Right ventricle myocardium inferior (tissue), 1 donor: ENCODE measurements at places on chromosomes 1 and 21. TPM values are rescaled to one million over a fixed set of nuclear protein-coding genes. Genes with fewer than 3 reads are reported as not detected.

- no peak for DNase-seq
These were observed 34.6 kb downstream of the STXBP3 start for GRCh38 chr1:108780937-108781574.

DNA sequence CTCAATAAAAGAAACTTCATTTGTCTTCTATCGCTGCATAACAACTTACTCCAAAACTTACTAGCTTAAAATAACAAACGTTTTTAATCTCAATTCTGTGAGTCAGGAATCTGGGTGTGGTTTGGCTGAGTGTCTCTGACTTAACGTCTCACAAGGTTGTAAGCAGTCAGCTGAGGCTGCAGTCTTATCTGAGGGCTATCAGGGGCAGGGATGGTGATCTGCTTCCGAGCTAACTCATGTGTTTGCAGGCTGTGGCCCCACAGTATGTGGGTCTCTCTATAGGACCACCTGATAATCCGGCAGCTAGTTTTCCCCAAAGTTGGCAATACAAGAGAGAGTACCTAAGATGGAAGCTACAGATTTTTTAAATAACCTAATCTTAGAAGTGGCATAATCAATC lies 234.2 kb upstream of the FGGY start:
- DNase-seq, result no peak

DNA sequence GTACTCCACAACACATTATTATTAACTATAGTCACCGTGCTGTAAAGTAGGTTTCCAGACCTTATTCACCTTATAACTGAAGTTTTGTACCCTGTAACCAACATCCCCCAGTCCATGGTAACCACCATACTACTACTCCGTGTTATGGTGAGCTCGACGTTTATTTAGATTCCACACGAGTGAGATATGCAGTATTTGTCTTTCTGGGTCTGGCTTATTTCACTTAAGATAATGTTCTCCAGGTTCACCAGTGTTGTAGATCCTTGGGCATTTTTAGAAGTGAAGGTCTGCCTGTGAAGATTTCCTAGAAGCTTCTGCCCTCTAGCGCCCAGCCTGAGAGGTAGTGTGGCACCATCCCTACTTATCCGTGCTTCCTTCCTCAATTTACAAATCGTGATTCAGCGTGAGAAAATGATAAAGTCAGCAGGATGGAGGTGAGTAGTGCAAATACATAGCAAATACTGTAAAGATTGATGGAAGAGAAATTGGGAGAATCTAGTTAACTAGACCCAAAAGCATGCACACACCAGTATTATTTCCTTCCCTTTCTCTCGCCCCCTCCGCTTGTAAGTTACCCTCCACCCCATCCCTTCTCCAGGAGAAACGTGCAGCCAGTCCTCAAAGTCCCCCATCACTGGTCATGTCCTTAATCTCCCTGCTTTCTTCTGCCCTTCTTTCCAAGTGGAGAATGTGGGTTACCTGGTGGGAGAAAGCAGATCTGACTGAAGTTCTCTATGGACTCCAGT lies 36.0 kb upstream of the DISC1 start:
- DNase-seq, result no peak

GRCh38 chr1:156241926-156242325 lies at the start of gene BGLAP:
Gene BGLAP (plus strand): TSS chr1:156242184. CDS start chr1:156242232, 48 bp downstream.
- no peak for DNase-seq

DNA sequence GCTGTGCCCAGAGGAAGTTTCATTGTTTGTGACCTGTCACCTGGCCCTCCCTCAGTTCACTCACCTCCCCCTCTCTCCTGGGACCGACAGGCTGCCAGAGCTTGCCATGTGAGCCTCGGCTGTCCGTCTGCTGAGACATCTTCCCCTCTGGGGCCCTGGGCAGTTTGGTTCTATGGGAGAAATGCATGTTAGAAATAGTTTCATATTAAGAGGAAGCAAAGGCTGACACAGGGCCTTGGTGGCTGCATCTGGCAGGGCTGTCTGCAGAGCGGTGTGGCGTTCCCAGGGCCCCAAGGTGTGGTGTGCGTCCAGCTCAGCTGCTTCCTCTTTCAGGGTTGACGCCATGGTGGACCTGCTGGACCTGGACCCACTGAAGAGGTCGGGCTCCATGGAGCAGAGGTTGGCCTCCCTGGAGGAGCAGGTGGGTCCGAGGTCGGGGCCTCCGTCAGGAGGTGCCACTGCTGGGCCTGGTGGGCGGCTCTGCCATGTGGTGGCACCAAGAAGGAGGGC lies 31.9 kb upstream of the LRRC3 start:
- DNase-seq, result peak; percentile 53

DNA sequence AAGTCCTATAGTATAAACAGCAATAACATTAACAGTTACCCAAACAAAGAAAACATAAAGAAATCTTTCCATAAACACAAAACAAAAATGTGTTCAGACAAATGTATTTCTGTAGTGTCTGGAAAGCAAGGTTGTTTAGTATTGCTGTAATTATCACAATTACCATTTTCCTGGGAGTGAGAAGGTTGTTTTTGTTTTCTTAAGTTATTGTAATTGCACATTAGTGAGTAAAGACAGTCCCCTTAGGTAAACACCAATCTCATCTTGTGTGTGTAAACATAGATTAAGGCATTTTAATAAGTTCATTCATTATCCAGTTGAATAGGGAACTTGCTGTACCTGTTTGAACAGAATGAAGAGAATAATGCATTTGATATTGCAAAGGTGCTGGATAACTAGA lies 356.9 kb upstream of the ADGRL4 start:
- no peak for DNase-seq

GRCh38 chr1:157131281-157131680 lies 6.9 kb downstream of the ETV3 start:
- no peak for DNase-seq

Gene MRAP
- 1.4 TPM for total RNA-seq

DNA sequence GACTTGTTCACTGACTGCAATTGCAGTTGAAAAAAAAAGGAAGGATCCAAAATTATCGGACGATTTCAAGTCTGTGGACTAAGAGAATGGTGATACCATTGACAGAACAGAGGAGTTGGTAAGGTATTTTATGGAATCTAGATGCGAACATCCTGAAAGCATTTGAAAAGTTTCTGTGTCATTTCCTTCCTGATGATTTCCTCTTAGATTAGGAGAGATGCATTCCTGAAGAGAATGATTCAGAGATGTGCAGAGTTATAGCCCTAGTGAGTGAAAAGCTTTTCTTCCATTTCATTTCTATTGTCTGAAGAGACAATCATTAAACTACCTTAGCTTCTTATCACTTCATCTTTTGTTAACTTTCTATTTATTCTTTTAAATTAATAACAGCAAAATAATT lies 200.0 kb downstream of the KCNK2 start:
- DNase-seq, result no peak

Gene RIPPLY3
- not detected for total RNA-seq

Gene TCEA3
- total RNA-seq, result 73.6 TPM

- no peak for DNase-seq
These were observed 9.7 kb upstream of the PRELP start for GRCh38 chr1:203465948-203466347.

DNA sequence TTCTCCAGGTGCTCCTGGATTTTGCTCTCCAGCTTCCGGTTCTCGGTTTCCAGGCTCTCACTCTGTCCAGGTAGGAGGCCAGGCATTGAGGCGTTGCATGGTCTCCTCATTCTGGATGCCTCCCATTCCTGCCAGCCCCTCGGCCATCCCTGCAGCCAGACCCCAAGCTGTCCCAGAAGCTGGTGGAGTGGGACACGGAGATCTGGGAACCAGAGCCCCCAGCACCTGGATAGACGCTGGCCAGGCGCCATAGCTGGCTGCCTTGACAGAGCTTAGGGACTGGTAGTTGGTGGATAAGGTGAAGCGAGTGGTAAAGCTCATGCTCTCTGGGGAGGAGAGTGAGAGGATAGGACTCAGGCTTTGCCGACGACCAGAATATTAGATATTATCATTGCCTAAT lies 29.6 kb downstream of the RAP1A start:
- DNase-seq, result no peak

DNA sequence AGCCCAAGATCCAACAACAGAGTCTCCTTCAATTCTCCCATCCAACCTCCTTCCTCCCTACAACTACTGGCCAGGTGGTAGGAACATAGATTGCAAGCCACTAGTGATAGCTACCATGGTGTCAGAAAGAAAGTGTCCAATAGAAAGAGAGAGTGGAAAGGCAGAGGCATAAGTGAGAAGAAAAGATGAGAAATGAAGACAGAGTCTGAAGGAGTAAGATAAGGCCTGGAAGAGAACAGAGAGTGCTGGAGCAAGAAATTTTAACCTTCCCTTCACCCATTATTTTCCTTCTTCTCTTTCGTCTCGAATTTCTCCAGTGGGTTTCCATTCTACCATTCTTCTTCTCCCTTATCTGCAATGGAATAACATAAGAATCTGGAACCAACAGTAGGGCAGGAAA lies 57.9 kb downstream of the CDC42BPA start:
- no peak for DNase-seq

DNA sequence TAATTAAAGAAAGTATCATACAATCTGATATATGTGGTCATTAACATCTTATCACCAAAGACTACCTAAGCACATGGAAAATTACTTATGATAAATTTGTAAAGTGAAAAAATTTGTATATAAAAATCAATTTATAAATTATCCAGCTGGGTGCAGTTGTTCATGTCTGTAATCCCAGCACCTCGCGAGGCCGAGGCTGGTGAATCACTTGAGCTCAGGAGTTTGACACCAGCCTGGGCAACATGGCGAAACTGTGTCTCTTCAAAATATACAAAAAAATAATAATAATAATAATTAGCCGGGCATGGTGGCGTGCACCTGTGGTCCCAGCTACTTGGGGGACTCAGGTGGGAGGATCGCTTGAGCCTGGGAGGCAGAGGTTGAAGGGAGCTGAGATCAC lies 82.8 kb upstream of the SYT6 start:
- no peak for DNase-seq

GRCh38 chr21:15732290-15732995 lies 2.7 kb downstream of the USP25 start:
- DNase-seq, result no peak

Gene TMOD4
- total RNA-seq, result not detected

GRCh38 chr1:228308085-228308601 lies 98.5 kb downstream of the TRIM11 start:
- DNase-seq, result no peak

DNA sequence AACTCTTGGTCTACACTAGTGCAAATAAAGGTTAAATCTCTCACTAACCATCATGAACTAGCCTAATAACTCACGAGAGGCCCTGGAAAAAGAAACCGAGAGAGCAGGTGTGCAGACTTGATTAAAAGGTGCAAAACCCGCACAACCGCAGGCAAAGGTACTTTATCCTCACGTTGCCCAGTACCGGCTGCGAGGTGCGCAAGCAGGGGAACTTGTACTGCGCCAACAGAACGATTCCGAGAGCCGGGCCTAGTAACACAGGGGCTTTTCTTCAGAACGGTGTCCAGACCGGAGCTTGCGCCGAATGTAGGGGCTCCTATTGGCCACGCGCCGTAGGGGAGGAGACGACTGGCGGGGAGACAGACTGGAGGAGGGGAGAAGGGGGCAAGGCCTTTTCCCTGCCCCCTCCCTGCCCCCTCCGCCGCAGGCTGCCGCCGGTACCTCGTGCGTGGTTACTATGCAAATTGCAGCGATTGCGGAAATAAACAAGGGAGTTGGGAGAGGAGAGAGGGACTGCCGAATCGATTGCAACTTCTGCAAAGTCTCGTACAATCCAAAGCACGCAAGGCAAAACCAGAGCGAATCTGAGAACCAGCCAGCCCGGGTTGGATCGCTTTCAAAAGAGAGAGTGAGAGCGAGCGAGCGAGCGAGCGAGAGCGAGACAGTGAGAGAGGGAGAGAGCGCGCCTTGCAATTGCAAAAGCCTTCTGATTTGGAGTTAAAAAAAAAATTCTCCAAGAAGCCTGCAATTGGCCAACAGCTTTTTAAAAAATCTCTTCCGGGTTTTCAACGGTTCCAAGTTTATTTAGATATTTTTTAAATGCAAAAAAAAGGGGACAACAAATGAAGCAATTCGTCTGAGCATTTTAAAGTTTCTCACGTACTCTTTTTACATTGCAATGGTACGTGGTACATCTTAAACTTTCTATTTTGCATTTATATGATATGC lies 5.4 kb upstream of the NFIA start:
- peak; percentile 91 for DNase-seq

DNA sequence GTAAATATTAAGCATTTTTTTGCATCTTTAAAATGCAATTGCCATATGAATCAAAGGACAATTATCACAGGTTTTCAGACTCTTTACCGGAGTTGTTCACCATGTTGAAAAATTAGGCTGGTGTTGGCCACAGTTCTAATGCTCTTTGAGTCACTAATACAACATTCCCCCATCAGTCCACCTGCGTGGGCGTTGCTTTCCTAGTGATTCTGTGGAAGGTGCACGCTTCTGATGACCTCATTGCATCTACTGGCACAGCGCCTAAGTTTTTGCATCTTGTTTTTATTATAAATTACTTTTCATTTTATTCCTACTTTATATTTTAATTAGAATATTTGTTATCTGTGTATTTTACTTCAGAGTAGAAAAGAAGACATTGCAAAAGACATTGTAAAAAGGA lies 4.7 kb upstream of the F5 start:
- no peak for DNase-seq
